Activated CD8-positive, alpha-beta T cell treated with anti-CD3 and anti-CD28 coated beads, Interleukin-2, amount 10 ng/mL, durations not matched to agents 7 days and 5 days (primary cell): ENCODE measurements at places on chromosomes 12 and 14.

DNA sequence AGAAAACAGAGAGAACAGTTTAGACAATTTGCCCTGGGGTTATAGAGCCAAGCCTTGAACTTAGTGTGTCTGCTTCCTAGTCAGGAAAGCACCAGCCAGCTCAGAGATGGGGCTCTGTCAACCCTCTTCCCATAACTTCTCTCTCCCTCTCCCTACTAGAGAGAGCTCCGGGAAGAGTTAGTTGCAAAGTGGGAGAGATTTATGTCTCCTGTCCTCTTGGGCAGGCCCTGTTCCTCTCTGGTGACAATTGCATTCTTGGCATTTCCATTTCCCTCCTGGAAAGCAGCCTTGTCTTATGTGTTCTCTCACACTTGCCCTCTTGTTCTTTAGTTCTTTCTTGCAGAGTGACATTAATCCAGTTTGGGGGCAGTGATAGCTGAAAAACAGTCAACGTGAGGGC is 42.1 kb upstream of the TUNAR start:
- H3K4me3 ChIP-seq, result no peak overlapping the region
- no peaks in the 10 kb centered on the region for H3K27me3 ChIP-seq
- H3K27ac ChIP-seq, result no peak overlapping the region

DNA sequence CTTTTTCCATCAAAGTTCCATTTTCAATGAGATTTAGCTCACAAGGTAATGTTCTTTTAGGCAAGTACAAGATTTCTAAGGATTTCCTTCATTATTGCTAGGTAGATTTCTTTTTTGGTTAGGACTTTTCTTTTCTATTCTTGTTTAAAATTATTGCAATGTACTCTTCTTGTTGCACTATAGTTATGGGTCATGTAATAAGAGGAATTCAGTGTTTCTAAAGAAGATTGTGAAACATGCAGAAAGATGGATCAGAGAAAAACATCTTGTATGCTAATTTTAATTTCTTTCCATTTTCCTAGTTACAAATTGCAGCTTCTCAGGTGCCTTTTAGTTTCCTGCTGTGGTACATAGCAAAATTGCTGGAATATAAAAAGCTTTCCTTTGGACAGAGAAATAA is 56.1 kb downstream of the BTG1 start:
- no peaks in the 10 kb centered on the region for H3K27me3 ChIP-seq
- H3K27ac ChIP-seq, result no peak overlapping the region
- peaks cover 22% of the 10 kb centered on the region for H3K4me1 ChIP-seq
- no peak overlapping the region for H3K4me3 ChIP-seq
- peaks cover under 1% of the 10 kb centered on the region for H3K36me3 ChIP-seq

DNA sequence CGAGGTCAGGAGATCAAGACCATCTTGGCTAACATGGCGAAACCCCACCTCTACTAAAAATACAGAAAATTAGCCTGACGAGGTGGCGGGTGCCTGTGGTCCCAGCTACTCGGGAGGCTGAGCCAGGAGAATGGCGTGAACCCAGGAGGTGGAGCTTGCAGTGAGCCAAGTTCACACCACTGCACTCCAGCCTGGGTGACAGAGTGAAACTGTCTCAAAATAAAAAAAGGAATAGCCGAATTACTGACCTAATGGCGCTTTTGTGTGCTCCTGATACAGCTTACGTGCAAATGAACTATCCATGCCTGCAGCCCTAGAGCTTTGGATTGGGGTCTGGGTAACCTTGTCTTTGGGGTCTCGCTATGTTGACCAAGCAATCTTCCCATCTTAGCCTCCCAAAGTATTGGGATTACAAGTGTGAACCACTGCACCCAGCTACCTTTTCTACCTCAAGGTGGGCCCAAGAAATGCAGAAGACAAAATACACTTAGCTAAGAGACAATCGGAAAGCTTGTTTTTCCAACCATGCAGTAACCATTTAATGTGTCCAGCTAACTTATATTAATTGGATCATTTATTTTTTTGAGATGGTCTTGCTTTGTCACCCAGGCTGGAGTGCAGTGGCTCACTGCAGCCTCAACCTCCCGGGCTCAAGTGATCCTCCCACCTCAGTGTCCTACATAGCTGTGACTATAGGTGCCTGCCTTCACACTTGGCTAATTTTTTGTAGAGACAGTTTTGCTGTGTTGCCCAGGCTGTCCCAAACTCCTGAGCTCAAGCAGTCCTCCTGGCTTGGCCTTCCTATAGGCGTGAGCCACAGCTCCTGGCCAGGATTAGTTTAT is 5.5 kb downstream of the PABPN1 start:
- no peak overlapping the region for H3K4me3 ChIP-seq
- no peaks in the 10 kb centered on the region for H3K27me3 ChIP-seq
- H3K36me3 ChIP-seq, result peaks cover 42% of the 10 kb centered on the region
- DNase-seq, result no peak
- no peak overlapping the region for H3K27ac ChIP-seq

DNA sequence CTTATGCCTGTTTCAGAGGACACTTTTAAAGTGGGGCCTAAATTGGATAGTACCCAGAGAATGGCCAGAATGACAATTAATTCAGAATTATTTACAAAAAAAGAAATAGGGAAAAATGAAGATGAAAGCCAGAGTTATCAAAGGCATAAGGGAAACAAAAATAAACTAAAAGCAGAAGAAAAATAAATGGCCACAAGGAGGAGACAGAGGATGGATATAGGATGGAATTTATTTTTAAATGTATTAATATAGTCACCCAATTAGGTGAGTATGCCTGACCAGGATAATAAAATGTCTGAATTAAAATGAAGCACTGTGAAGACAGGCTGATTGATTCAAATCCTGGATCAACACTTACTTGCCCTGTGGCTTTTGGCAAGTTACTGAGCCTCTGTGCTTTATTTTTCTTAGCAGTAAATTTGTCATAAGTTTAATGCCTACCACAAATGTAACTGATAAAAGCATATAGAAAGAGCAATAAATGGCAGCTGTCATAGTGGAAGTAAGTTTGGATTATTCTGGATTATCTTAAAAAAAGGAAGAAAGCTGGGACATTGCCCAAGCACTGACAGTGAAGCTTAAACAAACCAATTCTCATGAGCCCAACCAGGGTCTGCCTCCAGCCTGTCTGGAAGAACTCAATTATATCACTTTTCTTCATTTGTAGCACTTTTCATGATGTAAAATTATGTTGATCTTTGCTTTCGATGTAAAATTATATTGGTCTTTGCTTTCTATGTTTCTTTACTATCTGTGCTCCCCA is 3.5 kb downstream of the CLEC9A start:
- DNase-seq, result no peak
- peaks cover 22% of the 10 kb centered on the region for H3K27me3 ChIP-seq
- H3K4me1 ChIP-seq, result no peaks in the 10 kb centered on the region
- no peaks in the 10 kb centered on the region for H3K36me3 ChIP-seq
- no peak overlapping the region for H3K27ac ChIP-seq
- no peak overlapping the region for H3K4me3 ChIP-seq

DNA sequence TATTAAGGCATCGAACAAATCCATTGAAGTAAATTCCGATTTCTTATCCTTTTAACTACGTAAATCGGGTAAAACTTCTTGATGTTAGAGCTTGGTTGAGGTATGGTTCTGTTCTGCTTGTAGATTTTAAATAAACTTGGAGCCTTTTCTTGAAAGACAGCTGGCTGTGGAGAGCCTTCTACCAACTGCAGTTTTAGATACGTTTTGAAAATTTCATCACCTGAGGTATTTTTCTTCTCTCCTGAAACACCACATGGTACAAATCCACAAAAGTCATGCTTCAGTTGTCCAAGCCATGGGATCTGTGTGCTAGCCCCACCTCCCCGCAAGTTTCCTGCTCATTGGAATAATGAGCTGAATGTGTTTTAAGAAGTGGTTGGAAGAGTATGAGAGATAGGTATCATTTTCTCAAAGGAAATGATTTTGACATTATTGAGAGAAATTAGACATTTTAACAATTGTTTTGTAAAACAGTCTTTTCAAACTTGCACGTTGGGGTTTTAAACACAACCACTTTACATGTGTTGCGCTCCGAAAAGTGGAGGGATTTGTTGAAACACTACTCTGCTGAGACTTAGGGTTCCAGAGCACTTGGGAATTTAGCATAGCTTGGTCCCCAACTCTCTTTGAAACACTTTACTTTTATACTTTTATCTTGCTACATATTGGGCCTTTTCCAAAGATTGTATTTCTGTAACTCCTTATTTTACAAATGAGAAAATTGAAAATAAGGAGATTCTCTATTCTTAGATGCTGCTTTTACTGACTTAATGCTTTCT is 1.4 kb downstream of the PPM1A start:
- peaks cover 9% of the 10 kb centered on the region for H3K36me3 ChIP-seq
- no peaks in the 10 kb centered on the region for H3K27me3 ChIP-seq
- H3K4me1 ChIP-seq, result peaks cover 57% of the 10 kb centered on the region
- DNase-seq, result no peak

DNA sequence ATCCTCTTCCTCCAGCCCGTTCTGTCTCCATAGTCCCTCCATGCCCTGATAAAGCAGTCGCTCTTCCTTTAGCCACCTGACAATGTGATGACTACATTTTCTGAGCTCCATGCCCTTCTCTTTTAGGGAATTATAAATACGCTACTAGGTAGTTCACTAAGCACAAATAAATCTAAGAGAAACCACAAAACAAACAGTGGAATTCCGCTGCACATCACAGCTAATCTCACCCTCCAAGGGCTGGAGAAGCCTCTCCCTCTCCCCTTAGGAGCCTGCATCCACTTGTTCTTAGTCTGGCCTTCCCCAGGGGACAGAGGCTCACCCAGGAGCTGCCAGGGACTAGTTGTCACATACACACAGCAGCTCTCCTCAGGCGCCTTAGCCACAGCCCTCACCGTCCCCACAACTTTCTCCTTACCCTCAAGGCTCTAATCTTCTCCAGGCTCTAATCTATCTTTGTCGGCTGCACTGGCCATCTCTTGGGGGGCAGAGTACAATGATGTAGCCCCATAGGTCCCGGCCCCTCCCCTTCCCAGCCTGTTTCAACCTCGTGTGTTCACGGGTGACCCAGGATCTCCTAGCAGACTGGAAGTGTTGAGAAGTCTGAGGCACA is 55.9 kb upstream of the GPR68 start:
- no peak overlapping the region for H3K4me3 ChIP-seq
- no peak for DNase-seq
- no peaks in the 10 kb centered on the region for H3K27me3 ChIP-seq
- peaks cover 87% of the 10 kb centered on the region for H3K36me3 ChIP-seq
- H3K4me1 ChIP-seq, result peaks cover 19% of the 10 kb centered on the region
- no peak overlapping the region for H3K27ac ChIP-seq

- H3K4me1 ChIP-seq, result peaks cover 68% of the 10 kb centered on the region
- peaks cover 25% of the 10 kb centered on the region for H3K36me3 ChIP-seq
- no peak for DNase-seq
These were observed 20.1 kb upstream of the KRT86 start for GRCh38 chr12:52254180-52254964.

DNA sequence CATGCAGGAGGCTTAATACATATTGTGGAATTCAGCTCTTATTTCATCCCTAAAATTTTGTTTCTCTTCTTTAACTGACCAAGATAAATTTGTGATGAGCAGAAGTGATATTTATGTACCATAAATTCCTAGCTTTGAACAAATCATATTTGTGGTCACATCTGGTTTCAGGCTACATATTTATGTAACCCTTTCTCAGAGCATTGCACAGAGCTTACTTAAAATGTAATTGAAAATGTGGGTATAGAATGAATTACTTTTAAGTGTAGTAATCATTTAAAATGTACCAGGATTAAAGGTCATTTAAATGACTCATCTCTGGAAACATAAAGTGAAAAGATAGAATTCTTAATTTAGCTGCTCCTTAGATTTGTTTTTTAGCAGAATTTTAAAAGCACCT is 129.9 kb upstream of the FRMD6 start:
- no peak overlapping the region for H3K4me3 ChIP-seq
- H3K27me3 ChIP-seq, result no peaks in the 10 kb centered on the region

GRCh38 chr12:54983536-54984101 is 943 bp downstream of the TESPA1 start:
- peaks cover 70% of the 10 kb centered on the region for H3K4me1 ChIP-seq
- H3K36me3 ChIP-seq, result peaks cover 55% of the 10 kb centered on the region
- peak; percentile 36 for DNase-seq
- no peaks in the 10 kb centered on the region for H3K27me3 ChIP-seq

DNA sequence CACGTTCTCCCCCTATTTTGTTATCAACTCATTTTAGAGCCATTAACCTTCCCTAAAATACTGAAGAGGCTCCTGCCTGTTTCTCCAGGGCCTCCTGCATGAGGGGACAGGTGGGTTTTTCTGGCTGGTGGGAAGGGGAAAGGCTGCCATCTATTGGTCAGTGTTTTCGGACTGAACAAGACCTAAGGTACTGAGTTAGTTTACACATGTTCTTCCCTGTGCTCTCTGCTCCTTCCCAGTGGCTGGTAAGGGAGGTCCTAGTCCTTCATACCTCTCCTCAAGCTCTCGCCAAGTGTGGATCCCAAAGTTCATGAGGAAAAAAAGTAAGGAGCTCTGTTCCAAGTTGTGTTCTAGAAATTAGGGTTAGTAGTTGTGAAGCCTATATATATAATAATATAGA is 357.5 kb downstream of the FSCB start:
- no peak overlapping the region for H3K4me3 ChIP-seq
- H3K27ac ChIP-seq, result no peak overlapping the region
- H3K27me3 ChIP-seq, result no peaks in the 10 kb centered on the region

DNA sequence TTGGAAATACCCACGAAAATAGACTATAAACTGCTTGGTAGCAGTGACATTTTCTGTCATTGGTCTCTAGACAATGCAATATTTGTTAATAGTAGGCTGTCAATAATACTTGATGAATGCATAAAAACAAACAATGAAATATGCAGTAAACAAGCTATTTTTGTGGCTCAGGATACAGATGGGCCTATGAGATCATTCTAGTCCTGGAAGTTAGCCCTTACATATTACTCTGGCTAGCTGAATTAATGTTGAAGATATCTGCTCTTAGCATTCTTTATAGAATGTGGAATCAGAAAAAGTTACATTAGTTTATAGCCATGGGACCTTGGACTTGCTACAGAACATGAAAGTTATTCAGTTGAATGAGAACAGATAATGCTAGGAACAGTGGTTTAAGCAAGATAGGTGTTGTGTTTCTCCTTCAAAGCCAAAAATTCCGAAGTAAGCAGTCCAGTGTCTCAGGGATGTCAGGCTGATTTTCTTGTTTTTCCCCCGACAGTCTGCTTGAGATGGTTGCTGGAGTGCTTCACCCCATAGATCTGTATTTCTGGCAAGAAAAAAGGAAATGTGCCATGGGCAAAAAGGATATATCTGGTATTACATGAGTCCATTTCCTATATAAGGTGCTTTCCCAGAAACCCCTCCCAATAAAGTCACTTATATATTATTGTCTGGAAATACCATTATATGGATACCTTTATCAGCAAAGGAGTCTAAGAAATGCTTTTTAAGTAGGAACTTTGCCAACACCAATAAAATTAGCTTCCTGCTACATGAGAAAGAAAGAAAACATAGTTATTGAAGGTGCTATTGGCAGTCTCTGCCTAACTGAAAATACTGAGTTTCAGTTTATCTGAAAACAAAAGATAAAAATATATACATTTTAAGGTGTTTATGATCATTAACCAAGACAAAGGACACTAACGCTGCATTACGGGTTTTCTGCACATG is 619.4 kb upstream of the ATP2B1 start:
- no peak overlapping the region for H3K27ac ChIP-seq
- no peaks in the 10 kb centered on the region for H3K4me1 ChIP-seq
- H3K27me3 ChIP-seq, result no peaks in the 10 kb centered on the region
- DNase-seq, result no peak

- H3K4me3 ChIP-seq, result no peak overlapping the region
- H3K27ac ChIP-seq, result no peak overlapping the region
- no peaks in the 10 kb centered on the region for H3K4me1 ChIP-seq
- H3K27me3 ChIP-seq, result peaks cover 6% of the 10 kb centered on the region
- no peak for DNase-seq
These were observed 126.1 kb upstream of the ARHGAP5 start for GRCh38 chr14:31950764-31951637.

GRCh38 chr12:102334765-102335164 is 137.1 kb upstream of the PMCH start:
- H3K27me3 ChIP-seq, result peaks cover 4% of the 10 kb centered on the region
- H3K4me3 ChIP-seq, result no peak overlapping the region
- H3K27ac ChIP-seq, result no peak overlapping the region
- H3K4me1 ChIP-seq, result no peaks in the 10 kb centered on the region
- no peak for DNase-seq
